Ovary (tissue), 10 donors: ENCODE measurements at places on chromosomes 2 and 18. TPM values are rescaled to one million over a fixed set of nuclear protein-coding genes. Genes with fewer than 3 reads are reported as not detected.

KIF1A gene
- total RNA-seq = 4.4 TPM

DAW1 gene
- total RNA-seq = not detected

GTF2A1L gene
- total RNA-seq = 8.3 TPM

DNA sequence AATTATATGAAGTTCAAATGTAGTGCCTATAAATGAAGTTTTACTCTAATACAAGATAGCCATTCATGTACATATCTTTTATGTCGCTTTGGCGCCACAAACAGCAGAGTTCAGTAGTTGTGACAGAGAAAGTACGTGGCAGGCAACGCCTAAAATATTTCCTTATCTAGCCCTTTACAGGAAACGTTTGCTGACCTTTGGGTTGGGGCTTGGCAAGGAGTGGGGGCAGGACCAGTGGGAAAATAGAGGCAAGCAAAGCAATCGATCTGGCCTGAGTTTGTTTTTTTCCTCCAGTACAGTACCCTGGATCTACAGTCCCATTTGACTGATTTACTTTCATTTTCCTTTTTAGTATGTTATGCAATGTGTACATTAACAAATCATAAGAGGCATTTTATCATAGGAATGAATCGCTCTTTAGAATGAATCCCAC, 13.1 kb downstream of the CCDC68 start:
- no peak for DNase-seq

DNA sequence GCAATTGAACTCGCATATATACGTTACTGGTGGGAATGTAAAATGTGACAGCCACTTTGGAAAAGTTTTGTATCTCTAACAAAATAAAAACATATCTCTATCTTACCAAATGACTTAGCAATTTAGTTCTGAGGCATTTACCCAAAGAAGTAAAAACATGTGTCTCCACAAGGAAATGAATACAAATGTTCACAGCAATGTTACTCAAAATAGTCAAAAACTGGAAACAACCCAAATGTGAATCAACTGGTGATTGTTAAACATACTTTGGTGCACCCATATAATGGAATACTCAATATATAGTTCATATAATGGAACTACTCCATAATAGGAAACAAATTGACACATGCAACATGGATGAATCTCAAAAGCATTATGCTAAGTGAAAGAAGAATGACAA, 70.4 kb upstream of the DNER start:
- no peak for DNase-seq

GRCh38 chr2:59176737-59177136, 935.6 kb upstream of the FANCL start:
- no peak for DNase-seq

DNA sequence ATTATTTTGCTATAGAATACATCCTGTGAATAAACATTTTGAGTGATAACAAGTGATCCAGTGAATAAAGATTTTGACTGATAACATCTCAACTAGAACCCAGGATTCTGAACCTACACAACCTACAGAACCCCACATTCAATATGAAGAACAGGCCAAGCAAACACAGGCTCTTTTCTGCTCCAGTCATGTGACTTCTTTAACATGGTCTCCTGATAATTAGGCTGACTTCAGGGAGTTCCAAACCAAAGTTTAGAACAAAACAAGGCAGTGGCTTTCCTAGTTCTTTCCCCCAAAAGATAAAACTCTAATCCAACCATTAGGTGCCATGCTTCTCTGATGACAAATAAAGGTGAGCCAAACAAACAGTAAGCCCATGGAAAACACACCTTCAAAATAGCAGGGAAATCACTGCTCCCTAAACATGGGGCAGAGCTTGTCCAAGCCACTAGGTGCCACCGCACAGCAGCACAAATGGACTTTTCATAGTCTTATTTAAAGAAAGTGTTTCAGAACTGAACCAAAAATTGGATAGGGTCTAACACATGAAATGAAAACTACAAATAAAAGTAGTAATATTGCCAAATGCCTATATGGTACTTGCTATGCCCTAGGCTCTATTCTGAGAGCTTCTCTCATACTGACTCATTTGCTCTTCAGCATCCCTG, 95.3 kb downstream of the EVA1A start:
- DNase-seq = no peak

- no peak for DNase-seq
Observed at GRCh38 chr18:10315522-10315921, 138.9 kb upstream of the APCDD1 start.

RGPD4 gene
- total RNA-seq = 0.23 TPM

FAM110C gene
- total RNA-seq = 4.1 TPM

- DNase-seq = no peak
Observed at GRCh38 chr2:202060218-202060617, 12.8 kb upstream of the KIAA2012 start.

DNA sequence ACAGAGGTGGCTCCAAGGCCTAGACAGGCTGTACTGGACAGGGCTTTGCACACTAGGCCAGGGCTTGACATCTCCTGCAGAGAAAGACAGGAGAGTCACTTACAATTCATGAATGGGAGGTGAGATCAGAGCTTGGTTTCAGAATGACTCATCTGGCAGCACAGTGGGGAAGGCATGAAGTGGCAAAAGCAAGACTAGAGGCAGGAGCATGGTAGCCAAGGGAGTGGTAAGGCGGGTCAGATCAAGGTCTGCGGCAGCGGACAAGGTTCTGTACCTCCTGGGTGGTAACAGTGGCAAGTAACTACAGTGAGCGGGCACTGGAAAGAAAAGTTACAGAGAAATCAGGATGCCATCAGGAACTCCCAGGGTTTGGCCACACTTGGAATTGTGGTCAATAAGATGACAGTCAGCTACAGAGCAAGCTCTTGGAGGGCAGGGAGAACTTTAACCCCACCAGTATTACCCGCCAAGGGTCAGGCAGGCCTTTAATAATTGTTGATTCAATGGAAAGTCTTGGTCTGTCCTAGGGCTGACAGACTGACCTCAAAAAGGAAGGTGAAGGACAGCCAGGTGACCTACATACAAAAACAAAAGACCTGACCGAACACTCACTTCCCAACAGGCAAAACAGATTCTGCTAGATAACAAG, 5.7 kb downstream of the MCFD2 start:
- DNase-seq = no peak

GRCh38 chr2:172226244-172227061, 123.8 kb upstream of the DLX2 start:
- no peak for DNase-seq

DNA sequence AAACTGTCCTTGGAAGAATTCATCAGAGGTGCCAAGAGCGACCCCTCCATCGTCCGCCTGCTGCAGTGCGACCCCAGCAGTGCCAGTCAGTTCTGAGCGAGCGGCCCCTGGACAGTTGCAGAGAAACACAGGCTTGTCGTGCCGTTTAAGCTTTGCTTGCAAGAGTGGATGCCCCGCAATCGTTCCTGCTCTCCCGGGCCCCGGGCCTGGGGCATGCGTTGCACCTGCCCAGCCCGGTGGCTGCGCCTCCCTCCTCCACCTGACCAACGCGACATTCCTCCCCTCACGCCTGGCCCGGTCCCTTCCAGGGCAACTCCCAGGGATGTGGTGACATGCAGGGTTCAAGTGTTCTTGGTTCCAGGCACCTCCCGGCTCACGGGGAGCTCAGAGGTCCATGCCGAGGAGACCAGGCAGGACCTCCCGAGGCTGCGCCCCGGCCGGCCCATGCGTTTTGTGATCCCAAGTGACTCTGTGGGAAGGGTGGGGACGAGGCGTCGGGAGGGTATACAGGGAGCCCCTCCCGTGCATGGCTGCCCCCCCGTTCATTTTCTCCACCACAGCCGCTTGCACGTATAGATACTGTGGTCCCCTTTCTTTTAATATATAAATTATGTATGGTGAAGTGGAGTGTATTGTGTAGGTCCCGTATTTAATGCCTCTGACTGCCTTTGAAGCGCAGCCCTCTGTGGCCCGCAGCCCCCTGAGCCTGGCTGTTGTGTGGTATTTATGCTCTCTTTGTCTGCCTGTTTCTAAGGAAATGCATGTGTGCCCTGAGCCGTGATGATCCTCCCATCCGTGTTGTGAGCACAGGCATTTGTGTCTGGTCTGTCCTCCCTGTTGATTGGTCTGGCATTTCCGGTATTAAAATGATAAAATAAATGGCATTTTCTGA, 21.2 kb downstream of the ODC1 start:
- DNase-seq = no peak

DNA sequence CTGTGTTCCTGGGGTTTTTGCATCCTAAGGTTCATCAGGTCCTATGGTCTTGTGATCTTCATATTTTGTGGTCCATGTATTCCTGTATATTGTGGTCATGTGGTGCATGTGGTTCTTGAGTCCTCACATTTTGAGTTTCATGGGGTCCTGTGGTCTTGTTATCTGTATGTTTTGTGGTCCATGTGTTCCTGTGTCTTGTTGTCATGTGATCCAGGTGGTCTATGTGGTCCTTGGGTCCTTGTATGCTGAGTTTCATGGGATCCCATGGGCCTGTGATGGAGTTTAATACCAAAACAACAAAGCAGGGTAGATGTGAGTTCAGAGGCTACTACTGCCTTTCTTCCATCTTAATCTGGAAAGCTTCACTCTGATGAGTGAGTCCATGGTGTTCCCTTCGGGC, 166.4 kb downstream of the TMEM18 start:
- no peak for DNase-seq

ACTG2 gene
- 3.8 TPM for total RNA-seq

TRIM43 gene
- total RNA-seq = not detected

ASXL3 gene
- 18.4 TPM for total RNA-seq

ITGA6 gene
- 33.2 TPM for total RNA-seq

DNA sequence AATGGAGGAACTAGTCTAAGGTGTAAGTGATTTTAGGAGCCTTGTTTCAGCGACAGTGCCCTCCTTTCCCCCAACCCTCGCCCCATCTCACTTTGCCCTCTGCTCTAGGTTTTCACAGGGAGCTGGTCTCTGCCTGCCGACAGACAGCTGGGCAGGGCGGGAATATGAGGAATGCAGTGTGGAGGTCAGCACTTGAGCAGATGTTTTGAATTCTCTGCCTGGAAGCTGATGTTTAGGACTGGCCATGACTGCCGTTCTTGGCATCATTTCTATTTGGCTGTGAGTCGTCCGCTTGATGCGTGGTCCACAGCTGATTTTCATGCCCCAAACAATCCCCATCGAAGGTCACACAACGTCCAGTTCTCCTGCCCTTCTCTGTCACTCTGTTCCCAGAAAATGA, 55.1 kb upstream of the SIX3 start:
- DNase-seq = no peak

CHRNG gene
- total RNA-seq = not detected

NMS gene
- not detected for total RNA-seq
